ENCODE measurements at places on chromosomes 4 and X.

GRCh38 chr4:38780833-38781484 is 1.8 kb downstream of the TLR10 start:
- no peak for DNase-seq

- DNase-seq: no peak
Measured at GRCh38 chr4:89754531-89754930, 82.4 kb downstream of the SNCA start.

GRCh38 chrX:16930392-16930791 is 16.1 kb upstream of the REPS2 start:
- DNase-seq: no peak

GRCh38 chrX:35665311-35665710 is 132.8 kb upstream of the MAGEB16 start:
- no peak for DNase-seq

DNA sequence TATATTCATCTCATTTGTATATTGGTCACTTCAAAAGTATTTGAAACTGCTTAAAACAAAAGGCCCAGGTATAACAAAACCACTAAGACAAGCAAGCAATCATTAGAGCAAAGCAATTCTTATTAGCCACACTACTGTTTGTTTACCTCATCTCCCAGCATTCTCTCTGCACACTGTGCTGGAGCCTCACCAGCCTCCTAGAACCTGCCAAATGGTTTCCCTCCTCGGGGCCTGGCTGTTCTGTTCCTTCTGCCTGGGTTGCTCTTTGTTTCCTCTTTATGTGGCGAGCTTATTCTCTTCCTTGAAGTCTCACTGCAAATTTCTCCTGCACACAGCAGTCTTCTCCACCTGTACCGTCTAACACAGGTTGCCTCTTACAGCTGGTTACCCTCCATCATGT is 67.5 kb upstream of the MND1 start:
- no peak for DNase-seq

- no peak for DNase-seq
Measured at GRCh38 chr4:81595798-81596610, 124.3 kb upstream of the RASGEF1B start.

- no peak for DNase-seq
Measured at GRCh38 chrX:155000841-155001240, 21.7 kb downstream of the F8 start.

DNA sequence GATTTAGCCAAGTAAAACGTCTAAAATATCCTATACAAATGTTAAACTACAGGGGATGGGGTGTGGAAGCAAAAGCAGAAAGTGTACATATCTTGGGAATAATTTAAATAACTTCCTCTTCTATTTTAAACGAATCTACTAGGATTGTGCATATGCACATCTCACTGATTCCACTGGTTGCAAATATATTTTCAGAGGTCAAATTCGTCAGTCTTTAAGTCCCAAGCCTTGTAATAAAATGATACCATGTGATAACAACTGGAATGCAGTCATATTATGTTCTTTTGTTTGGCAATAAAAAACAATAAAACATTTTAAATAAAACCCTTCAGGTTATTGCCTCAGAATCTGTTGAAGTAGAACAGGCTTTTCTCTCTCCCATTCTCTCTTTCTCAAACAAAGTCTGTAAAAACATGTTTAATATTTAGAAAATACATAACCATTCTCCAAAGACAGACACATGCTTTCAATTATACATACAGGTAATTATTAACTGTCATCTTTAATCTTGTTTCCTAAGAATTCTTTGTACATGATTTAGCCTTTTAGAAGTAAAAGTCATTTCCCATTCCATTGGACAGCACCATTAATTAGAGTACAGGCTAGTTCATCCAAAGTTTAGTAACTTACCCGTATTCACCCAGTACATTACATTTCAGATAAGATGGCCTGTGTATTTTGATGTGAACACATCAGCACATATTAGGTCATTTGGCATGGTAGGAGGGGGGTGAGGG is 421.1 kb downstream of the PCDH7 start:
- no peak for DNase-seq

All from NCI-H524 (cell line).